ENCODE measurements at places on chromosomes 12 and 14.

DNA sequence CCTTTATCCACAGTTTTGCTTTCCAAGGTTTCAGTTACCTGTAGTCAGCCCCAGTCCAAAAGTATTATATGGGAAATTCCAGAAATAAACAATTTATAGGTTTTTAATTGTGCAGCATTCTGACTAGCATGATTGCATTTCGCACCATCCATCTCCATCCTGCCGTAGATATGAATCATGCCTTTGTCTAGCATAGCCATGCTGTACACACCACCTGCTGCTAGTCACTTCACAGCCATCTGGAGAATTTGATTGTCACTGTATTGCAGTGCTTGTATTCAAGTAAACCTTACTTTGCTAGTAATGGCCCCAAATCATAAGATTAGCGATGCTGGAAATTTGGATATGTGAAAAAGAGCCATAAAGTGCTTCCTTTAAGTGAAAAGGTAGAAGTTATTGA is 36.0 kb downstream of the MUCL1 start:
- no peak for DNase-seq

DNA sequence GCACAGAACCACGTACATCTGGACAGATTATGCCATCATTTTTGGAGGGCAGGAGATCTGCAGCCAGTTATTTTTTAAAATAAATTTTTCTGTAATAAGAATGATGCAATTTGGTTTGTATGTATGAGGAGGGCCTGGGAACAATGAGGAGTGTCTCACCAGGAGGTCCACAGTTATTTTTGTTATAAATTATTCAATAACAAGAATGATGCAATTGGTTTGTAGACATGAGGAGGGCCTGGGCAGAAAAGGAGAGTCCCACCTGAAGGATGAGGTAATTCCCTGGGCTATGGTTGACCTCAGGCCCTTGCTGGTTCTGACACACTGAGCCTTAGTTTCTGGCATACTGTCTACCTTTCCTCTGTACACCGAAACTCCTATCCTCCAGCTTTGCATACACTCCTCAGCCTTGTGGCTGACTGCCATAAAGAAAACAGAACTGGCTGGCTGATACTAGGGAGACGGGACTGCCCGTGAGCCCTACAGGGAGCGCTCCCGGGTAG is 9.0 kb upstream of the DCD start:
- no peak for DNase-seq

GRCh38 chr14:47039336-47039735 is 387.8 kb upstream of the RPL10L start:
- no peak for DNase-seq

GRCh38 chr12:1373901-1374735 is 220.3 kb downstream of the FBXL14 start:
- peak; percentile 91 for DNase-seq

GRCh38 chr12:31317471-31318395 is 8.2 kb downstream of the SINHCAF start:
- DNase-seq = no peak

All from GM23248 (cell line).